Uterus (tissue), 4 donors: ENCODE measurements at places on chromosomes 7 and 10.

DNA sequence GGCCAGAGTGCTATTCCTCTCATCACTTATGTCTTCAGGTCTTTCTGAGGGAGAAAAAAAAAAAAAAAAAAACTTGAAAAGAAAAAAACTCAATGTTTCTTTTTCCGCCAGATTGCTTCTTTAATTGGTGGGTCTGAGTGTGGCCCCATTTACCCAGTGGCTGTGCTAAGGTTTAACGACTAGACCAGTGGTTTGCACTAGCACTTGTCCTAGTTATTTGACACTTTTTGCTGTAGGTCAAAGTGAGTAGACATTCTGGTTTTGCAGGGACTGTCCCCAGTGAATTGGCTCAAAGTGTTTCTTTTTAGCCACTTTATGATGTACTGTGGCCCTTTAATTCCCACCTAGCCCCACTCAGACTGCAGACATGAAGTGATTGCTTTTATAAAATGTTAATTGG is 273.3 kb downstream of the PTEN start:
- no peak for DNase-seq

DNA sequence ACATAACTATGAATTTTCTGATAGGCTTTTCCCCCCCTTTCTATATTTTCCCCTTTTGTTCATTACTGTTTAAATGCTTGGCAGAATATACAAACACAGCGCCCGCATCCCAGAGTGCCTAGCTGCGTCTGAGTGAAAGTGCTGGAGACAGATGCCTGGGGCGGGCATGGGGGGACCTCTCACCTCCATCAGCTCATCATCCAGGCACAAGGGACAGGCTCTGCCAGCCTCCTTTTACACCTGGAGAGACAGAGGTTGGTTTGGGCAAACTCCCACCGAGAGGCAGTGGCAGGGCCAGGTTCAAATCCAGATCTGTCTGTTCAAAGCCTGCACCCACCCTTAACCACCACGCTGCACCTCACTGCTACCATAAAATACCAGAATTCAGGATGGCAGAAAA is 104.5 kb downstream of the FAM53B start:
- no peak for DNase-seq

- no peak for DNase-seq
Observed at GRCh38 chr7:7425321-7425720, 110.4 kb downstream of the COL28A1 start.

- DNase-seq = no peak
Observed at GRCh38 chr7:66503551-66504031, 125.1 kb upstream of the KCTD7 start.

DNA sequence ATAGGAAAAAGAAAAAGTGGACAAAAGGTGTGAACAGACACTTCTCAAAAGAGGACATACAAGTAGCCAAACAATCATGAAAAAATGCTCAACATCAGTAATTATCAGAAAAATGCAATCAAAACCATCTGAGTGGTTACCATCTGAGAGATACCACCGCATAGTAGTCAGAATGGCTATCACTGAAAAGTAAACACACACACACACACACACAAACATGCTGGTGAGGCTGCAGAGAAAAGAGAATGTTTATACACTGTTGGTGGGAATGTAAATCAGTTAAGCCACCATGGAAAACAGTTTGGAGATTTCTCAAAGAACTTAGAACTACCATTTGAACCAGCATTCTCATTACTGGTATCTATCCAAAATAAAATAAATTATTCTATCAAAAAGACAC is 145.7 kb downstream of the CYP26A1 start:
- DNase-seq = no peak

GRCh38 chr10:55212051-55212450 is 411.0 kb upstream of the PCDH15 start:
- no peak for DNase-seq

DNA sequence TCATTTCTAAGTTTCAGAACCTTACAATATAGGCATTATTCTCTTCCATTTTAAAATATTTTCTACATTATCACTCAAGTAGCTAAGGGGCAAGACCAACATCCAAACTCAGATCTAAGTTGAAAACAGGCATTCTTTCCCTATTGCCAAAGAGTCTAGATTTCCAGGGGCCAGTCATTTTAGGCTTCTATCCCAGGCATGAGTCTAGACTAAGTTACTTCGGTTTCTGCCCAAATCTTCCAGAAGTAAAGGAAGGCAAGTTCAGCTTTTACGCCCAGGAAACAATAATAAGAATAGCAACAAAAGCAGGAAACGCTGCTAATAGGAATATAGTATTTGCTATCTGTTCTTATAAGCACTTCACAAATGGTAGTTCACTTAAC is 189.9 kb downstream of the DGKI start:
- DNase-seq = no peak

GRCh38 chr7:135117096-135117495 is 30.8 kb upstream of the TMEM140 start:
- no peak for DNase-seq

- DNase-seq = no peak
Observed at GRCh38 chr7:135858379-135858778, 109.8 kb upstream of the FAM180A start.

DNA sequence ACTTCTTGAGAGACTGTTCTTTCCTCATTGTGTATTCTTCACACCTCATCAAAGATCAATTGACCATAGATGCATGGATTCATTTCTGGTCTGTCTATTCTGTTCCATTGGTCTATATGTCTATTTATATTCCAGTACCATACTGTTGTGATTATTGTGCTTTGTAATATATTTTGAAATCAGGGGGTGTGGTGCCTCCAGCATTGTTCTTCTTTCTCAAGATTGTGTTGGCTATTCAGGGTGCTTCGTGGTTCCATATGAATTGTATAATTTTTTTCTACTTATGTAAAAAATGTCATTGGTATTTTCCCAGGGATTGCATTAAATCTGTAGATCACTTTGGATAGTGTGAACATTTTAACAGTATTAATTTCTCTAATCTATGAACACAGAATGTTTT is 106.5 kb downstream of the EPC1 start:
- DNase-seq = no peak

- no peak for DNase-seq
Observed at GRCh38 chr10:128708182-128708581, 582.0 kb upstream of the MKI67 start.

DNA sequence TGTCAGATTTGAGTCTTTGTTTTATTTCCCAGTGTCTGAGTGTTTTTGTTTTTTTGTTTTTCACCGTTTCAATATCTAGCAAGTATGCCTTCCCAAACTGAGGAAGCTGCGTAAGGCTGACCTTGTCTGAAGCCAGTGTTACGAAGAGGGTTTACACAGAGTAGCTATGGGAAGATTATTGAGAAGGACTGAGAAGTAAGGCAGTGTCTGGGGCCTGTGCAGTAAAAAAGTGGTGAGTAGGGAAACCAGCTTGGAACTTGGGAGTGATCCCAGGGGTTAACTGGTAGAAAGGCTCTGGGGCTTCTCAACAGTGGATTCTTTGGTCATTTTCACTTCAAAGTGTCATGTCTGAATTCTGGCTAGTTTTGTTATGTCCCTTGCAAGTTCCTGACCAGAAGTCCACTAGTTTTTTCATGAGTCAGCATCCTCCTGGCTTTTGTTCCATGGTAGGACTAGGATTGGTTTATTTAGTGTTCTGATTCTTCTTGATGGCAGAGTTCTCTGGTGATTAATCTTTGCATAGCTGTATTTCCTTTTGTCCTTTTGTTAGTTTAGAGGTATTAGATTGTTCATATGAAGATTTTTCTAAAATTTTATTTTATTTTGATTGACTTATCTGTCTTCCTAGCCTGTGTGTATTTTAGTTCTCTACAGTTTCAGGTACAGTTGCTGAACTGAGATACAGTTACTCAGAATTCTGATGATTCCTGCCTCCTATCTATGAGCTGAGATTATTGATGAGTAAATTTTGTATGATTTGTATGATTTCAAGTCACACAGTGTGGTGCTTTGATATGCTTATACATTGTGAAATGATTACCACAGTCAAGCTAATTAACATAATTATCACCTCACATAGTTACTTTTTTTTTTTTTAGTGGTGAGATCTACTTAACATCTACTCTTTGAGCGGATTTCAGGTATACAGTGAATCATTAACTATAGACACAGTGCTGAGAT is 19.0 kb downstream of the GARS1 start:
- no peak for DNase-seq

DNA sequence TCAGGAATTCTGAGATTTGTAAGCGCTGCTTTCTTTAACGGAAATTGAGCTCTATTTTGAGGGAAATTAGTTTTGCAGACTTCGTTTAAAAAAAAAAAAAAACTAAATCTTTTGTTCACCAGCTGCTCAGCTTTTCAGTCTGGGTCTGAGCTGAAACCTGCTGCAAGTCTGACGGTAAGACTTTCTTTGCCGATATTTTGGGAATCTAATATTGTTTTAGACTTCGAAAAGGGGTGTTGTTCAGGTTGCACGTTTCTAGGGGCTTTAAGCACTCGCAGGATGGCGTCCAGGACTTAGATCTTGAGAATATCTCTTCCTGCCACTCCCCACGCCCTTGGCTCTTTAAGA is 1.8 kb upstream of the MEOX2 start:
- DNase-seq = no peak

- no peak for DNase-seq
Observed at GRCh38 chr7:148483515-148484308, 106.9 kb upstream of the C7orf33 start.

GRCh38 chr7:43879477-43879876 is 10.2 kb upstream of the MRPS24 start:
- no peak for DNase-seq

GRCh38 chr7:69818636-69819332 is 220.5 kb downstream of the AUTS2 start:
- no peak for DNase-seq

- no peak for DNase-seq
Observed at GRCh38 chr10:91210435-91210834, 10.0 kb upstream of the PCGF5 start.

DNA sequence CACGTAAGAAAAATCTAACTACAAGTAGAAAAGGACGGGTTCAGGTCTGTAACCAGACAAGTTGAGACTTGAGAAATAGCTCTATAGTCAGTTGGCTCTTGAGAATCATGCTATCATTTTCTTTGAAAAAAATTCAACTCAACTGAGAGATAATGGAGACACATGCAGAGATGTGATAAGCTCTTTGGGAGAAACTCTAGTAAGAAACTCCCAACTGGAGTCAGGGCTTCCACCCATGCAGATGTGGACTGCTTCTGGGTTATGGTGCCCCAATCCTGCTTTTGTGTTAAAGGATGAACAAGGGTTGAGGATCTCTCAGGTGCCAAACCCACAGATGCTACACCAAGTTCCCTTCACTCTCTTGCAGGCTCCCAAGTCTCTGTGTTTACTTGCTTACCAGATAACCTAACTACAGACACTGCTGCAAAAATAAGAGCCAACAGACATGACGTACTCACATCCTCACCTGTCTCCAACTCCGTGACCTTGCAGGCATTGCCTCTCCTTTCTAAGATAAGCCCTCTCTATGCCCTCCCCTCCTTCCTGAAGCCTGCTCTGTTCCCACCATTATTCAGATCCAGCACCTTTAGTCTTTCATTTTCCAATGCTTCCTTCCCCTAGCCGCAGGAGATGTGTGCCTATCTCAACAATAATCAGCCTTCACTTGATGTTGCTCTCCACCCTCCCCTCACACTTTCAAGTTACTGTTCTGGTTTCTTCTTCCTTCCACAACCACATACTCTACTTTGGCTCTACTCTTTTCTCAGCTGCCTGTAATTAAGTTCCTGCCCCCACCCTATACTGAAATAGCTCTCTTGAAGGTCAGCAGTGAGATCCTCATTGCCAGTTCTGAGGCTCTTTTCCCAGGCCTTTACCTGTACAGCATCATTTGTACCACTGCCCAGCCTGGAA is 130.0 kb downstream of the ICA1 start:
- DNase-seq = no peak

DNA sequence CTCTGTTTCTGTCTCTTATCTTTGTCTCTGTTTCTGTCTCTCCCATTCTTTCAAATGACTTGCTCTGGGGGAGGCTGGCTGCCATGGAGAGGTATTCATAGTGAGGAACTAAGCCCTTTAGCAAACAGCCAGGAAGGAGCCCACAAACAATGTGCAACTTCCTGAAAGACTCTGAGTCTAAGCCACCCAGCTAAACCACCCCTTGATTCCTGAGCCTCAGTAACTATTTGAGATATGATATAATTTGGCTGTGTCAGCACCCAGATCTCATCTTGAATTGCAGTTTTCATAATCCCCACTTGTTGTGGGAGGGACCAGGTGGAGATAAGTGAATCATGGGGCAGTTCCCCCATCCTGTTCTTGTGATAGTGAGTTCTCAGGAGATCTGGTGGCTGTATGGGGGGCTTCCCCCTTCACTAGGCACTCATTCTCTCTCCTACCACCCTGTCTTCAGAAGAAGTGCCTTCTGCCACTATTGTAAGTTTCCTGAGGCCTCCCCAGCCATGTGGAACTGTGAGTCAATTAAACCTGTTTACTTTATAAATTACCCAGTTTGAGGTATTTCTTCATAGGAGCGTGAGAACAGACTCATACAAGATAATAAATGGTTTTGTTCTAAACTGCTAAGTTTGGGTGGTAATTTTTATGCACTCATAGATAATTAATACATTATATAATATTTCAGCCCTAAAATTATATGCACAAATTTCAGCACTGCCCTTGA is 121.2 kb upstream of the FOXP2 start:
- no peak for DNase-seq

DNA sequence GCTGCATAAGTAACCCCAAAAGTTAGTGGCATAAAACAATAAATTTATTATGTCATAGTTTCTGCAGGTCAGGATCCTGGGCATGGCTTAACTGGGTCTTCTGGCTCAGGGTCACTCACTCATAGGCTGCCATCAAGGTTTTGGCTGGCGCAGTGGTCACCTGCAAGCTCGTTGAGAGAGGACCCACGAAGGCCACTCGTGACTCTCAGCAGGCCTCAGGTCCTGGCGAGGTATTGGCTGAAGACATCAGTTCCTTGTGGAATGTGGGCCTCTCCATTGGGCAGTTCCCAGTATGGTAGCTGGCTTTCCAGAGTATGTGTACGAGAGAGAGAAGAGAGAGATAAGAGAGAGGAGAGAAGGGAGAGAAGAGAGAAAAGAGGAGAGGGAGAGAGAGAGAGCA is 138.3 kb upstream of the KLF14 start:
- no peak for DNase-seq

DNA sequence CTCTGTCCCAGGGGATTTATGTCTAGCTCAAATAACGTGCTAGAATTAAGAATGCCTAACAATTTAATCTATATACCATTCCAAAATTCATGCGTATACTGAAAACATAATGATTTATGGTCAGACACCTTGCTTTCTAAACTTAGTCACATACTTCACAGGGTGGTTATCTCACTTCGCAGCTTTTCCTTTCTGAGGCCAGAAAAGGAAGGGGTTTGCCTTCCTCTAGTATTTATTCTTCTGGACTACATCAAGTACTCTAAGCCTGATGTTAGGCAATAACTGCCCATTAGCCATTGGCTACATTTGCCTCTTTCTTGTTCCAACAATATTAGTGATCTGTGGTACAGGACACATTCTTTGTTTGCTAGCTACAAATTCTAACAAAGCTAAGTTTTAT is 72.6 kb upstream of the FHIP2A start:
- no peak for DNase-seq

DNA sequence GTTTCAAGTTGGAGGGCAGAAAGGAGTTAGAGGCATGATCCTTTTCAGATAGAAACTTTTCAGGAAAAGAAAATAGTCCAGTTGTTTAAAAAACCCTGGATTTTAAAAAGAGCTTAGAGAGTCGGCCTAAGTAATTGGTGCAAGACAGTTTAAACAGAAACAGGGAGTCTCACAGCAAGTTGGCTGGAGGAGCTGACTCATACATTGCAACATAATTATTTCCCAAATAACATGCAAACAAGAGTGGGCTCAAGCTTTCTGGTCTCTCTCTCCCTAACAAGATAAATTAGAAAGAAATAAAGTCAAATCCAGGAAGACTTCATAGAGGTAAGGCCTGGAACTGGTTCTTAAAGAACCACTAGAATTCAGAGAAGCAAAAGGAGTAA is 100.3 kb upstream of the AGBL3 start:
- peak; percentile 61 for DNase-seq

- no peak for DNase-seq
Observed at GRCh38 chr7:58086871-58087535, 637.0 kb downstream of the ZNF716 start.
